ENCODE measurements at places on chromosomes 7 and 10.

DNA sequence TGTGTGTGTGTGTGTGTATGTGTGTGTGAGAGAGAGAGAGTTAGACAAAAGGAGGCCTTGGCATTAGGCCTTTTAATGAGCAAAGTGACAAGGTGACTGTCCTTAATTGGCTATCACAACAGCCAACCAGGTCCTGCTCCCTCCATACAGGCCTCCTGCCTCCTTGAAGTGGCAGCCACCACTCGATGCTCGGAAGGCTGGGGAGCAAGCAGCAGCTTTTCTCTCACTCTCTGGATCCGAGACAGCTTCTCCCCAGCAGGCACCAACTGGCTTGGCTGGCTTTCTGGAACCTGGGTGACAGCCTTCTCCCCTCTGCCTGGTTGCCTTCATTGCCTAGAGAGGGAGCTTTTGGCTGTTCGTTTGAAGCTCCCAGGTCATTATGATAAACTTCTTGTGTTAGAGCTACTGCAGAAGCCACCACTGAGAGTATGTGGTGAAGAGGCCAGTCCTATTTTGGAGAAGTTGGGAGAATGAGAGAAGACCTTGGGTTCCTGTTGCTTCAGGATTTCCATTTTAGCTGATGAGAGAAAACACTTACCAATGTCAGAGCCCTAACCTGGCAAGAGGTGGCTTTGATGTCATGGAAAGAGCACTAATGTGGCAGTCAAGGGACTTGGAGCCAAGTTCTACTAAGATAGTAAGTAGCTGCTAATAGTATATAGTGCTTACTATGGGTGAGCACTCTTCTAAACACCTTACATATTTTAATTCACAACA is 37.6 kb downstream of the RPS24 start:
- DNase-seq: no peak

DNA sequence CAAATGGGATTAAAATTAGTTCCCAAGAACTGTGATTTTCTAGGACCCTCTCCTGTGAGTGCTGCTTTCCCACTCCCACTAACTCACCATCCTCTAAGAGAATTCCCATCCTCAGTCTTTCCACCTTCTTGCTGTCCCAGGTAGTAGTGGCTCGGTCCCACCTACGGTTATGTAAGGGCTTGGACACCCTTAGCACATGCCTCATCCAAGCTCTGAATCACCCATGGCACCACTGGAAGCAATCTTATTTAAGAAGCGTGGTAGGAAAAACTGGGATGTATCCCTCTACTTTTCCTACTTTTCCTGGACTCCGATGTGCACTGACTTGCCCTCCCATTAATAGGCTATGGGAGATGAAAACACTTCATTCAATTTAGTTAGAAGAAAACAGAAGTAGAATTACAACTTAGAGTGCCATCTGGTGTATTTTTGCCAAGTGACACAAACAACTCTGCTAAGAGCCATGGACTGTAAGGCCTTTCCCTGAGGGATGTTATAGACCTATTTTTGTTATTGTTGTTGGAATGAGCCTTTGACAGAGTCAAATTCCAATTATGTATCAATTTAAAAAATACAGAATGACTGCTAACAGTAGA is 13.7 kb upstream of the ANKRD22 start:
- DNase-seq: no peak

GRCh38 chr7:29649876-29650275 is 86.2 kb downstream of the PRR15 start:
- no peak for DNase-seq

- no peak for DNase-seq
Measured at GRCh38 chr10:132346806-132347205, 14.8 kb downstream of the LRRC27 start.

All from stimulated activated CD8-positive, alpha-beta memory T cell treated with anti-CD3 and anti-CD28 coated beads, Interleukin-15, amount 100 ng/mL, for 48 hours (primary cell).